ENCODE measurements at places on chromosomes 2 and 18.

DNA sequence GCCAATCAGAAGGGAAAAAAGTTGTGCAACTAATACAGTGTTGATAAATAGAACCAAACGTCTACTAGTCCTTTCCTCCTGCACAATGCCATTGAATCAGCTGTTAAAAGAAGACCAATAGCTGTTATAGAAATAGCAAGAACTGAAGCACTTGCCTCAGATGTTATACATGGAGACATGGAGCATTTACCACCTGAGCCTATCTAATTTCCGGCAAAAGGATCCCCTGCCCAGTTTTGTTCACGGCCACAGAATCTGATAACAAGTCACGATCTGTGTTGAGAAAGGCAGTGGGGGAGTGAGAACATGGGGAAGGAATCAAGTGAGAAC is 285.4 kb downstream of the ZEB2 start:
- no peak for DNase-seq

GRCh38 chr18:50284255-50284885 is 3.0 kb upstream of the MBD1 start:
- DNase-seq = no peak

GRCh38 chr2:40470822-40471813 is 19.2 kb upstream of the SLC8A1 start:
- DNase-seq = no peak

- peak; percentile 32 for DNase-seq
Measured at GRCh38 chr2:60552078-60552850, 1.2 kb downstream of the BCL11A start.

- DNase-seq = peak; percentile 81
Measured at GRCh38 chr2:235746257-235746934, 252.6 kb downstream of the AGAP1 start.

GRCh38 chr18:10122988-10123950 is 209.5 kb downstream of the VAPA start:
- DNase-seq = no peak

GRCh38 chr2:239157771-239158170 is 243.0 kb downstream of the HDAC4 start:
- DNase-seq = no peak

DNA sequence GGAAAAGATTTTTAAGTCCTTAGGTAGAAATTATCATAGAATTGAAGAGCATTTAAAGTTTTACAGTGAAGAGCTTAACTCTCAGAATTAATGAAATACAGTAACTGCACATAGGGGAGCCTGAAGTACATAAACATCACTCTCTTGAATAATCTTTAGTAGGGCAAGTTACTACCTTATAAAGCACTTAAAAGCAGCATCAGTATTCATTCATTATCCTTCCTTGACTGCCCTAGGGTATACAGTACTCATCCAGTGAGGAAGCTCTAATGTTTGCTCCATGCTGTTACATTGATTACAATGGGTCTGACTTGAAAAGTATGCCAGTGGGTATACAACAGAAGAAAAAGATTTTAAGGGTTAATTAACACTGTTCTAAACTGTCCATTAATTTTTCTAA is 66.5 kb downstream of the ATF2 start:
- DNase-seq = no peak

DNA sequence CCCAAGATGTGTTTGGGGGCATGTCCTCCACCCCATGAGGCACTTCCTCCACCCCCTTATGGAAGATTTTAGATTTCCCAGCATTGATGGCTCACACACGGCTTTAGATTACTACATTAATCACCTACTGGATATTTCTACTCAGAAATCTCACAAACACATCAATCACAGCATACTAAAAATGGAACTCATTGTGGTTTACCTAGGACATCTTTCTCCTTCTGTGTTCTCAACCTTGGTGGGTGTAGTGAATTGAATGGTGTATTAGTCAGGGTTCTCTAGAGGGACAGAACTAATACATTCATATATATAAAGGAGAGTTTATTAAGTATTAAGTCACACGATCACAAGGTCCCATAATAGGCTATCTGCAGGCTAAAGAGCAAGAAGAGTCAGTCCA is 82.1 kb upstream of the CYRIA start:
- no peak for DNase-seq

DNA sequence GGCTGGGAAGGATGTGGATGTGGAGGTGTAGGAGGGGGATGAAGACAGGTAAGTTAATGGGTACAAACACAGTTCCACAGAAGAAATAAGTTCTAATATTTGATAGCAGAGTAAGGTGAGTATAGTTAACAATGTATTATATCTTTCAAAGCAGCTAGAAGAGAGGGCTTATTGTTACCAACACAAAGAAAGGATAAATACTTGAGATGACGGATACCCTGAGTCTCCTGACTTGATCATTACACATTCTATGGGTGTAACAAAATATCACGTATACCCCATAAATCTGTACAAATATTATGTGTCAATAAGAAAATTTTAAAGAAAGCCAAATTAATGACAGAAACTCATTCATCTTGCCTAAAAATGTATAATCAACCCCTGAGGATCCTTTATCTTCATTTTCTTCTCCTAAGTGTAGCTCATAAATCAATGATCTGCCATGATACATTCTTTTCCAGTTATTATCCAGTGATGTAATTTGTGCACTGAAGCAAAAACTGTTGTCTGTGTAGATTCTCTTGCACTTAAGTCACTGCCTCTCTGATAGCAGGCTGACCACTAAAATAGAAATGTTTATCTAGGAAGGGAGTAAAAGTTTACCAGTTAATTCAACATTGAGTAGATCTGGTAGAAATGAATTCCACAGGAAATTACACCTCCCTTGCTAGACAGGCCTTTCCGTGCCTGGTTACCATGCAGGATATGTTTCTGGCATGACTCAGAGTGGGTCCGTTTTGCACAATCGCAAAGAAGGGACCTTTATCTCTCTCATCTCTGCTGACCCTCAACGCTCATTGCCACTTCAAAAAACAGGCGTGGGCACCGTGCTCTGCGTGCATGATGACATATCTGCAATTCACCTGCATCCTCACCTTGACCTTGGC is 249.7 kb upstream of the NCKAP5 start:
- no peak for DNase-seq

DNA sequence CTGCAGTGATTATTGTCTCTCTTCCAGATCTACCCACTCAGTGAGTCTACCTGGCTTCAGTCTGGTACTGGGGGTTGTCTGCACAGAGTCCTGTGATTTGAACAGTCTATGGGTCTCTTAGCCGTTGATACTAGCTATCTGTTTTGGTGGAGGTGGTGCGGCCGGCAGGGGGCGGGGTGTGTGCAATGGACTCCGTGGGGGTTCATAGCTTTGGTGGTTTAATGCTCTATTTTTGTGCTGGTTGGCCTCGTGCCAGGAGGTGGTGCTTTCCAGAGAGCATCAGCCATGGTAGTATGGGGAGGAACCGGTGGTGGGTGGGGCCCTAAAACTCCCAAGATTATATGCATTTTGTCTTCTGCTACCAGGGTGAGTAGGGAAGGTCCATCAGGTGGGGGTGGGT is 1120.1 kb upstream of the FAM98A start:
- no peak for DNase-seq

DNA sequence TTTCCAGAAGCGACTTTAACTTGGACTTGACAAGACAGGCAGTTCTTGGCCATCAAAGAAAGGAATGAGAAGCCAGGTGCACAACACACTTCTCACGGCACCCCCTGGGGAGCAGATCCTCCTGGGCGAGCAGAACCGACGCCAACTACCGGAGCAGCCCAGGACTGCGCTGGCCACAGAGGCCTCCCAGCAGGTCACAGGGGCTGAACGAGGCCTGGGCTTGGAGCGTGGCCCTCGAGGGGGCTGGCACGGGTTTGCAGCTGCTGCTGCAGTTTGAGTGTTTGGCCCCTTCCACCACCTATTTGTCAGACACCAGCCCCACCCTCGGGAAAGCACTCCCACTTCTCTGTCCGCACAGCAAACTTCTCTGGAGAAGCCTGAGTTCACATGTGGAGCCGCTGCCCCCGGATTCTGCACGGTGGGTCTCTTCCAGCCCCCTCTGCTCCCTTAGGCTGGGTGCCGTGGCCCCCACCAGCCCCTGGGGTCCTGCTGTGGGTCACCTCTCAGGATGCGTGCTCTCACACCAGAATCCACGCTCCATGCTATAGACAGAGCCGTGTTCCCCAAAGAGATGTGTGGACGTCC is 306.7 kb upstream of the SALL3 start:
- no peak for DNase-seq

GRCh38 chr2:162926501-162926900 is 87.9 kb upstream of the KCNH7 start:
- DNase-seq = no peak

- DNase-seq = no peak
Measured at GRCh38 chr18:22250591-22250996, 81.2 kb downstream of the GATA6 start.

Measured in frontal cortex (tissue), 4 donors.